Naive thymus-derived CD8-positive, alpha-beta T cell (primary cell): ENCODE measurements at places on chromosomes 6 and 20.

DNA sequence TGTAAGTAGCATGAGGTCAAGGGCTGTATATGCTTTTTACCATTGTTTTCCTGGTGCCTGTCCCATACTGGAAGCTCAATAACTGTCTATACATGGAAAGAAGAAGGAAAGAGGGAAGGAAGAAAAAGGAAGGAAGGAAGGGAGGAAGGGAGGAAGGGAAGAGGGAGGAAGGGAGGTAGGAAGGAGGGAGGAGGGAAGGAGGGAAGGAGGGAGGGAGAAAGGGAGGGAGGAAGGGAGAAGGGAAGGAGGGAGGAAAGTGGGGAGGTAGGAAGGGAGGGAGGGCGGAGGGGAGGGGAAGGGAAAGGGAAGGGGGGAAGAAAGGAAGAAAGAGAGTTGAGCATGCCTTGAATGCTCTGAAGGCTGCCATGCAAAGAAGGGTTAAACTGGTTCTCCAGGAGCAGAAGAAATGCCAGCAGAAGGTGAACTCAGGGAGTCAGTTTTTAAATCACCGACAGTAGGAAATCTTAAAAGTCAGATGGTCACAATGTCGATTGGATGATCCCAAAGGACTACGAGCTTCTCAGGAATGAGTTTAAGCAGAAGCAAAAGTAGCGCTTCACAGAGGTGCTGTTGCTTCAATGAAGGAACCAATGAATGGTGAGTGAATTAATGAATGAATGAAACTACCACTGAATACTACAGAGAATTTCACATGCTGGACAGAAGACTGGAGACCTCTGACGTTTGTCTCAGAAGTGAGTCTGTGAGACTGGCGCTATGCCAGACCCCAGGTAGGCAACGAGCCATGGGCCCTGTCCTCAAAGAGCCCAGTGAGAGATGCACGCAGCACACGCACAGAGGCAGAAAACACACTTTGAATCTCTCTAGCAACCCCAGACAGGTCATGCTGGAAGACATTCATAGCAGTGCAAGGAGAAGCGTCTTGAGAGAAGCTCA lies 117.6 kb downstream of the MRPL14 start:
- H3K27me3 ChIP-seq: peaks cover 12% of the 10 kb centered on the region
- H3K4me1 ChIP-seq: peaks cover 2% of the 10 kb centered on the region
- no peaks in the 10 kb centered on the region for H3K36me3 ChIP-seq
- no peak for DNase-seq

- H3K27me3 ChIP-seq: no peaks in the 10 kb centered on the region
- H3K4me1 ChIP-seq: peaks cover 47% of the 10 kb centered on the region
- peak overlapping the region; percentile 100 for H3K27ac ChIP-seq
- H3K36me3 ChIP-seq: peaks cover 53% of the 10 kb centered on the region
- peak overlapping the region; percentile 98 for H3K4me3 ChIP-seq
Measured at GRCh38 chr6:36594816-36595643, 868 bp downstream of the SRSF3 start.

- H3K27me3 ChIP-seq: peaks cover 11% of the 10 kb centered on the region
- H3K27ac ChIP-seq: no peak overlapping the region
- no peak for DNase-seq
Measured at GRCh38 chr6:1103021-1103420, 208.9 kb upstream of the FOXQ1 start.

DNA sequence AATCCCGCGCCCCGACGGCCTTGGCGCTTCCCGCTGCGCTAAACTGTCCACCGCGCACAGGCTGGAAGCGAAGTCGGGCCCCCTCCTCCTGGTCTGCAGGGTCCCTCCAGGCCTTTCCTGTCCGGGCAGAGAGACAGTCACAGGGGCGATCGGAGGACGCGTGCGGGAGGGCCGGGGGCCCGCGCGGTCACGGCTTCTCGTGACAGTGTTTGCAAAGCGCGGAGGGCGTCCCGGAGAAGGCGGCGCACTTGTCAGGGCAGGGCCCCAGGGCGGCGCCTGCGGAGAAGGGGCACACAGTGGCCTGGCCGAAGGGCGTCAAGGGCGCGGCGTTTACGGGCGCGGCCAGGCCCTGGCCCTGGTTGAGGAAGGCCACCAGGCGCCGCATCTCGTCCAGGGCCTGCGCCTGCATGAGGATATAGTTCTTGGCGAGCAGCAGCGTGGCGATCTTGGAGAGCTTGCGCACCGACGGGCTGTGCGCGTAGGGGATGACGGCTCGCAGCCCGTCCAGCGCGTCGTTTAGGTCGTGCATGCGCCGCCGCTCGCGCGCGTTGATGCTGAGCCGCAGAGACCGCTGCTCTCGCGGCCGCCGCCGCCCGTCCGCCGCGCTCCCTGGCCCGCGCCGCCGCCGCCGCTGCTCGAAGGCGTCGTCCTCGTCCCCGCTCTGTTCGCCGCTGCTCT lies 763 bp downstream of the BHLHE23 start:
- H3K27me3 ChIP-seq: peaks cover 23% of the 10 kb centered on the region
- no peak overlapping the region for H3K27ac ChIP-seq
- H3K36me3 ChIP-seq: no peaks in the 10 kb centered on the region
- peak overlapping the region; percentile 65 for H3K4me3 ChIP-seq
- H3K4me1 ChIP-seq: peaks cover 31% of the 10 kb centered on the region
- no peak for DNase-seq

DNA sequence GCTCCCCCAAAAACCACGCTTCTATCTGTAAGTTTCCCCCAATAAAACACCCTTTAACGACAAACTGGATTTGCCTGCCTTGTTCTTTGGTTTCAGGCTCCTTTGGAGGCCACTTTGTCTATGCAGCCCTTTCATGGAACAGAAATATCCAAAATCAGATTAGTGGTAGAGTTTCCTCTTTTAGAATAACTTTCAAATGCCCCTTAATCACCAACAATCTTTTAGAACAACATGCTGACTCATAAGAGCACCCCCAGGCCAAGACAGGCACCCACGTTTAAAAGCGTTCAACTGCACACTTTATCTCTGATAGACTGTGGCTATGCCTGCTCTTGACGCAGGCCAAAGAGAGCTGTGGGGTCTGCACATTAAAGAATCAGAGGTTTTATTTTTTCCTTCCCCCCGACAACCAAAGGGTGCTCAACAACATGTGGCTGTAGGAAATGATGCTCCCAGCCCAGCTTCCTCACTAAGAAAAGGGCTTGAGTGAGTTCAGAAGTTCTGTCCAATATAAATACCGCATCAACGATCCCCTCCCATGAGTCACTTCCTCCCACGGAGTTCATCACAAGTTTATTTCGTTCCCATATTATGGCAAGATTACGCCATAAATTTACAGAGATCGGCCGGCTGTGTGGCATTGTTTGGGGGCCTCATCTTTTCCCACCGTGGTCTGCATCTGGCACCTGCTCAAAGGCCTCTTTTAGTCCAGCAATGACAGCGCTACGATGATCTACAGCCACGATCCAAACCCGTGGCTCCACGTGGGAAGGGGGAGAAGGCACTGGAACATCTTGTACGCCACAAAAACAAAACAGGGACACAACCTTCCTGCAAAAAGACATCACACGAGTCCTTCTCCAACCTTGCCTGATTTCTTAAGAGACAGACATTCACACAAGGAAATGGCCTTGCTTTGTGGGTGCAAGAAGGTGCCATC lies 88.8 kb upstream of the NFATC2 start:
- H3K36me3 ChIP-seq: no peaks in the 10 kb centered on the region
- DNase-seq: no peak
- H3K27ac ChIP-seq: no peak overlapping the region
- H3K4me1 ChIP-seq: peaks cover 6% of the 10 kb centered on the region
- H3K27me3 ChIP-seq: peaks cover 28% of the 10 kb centered on the region

GRCh38 chr20:33787253-33787891 lies 23.8 kb upstream of the CHMP4B start:
- no peak for DNase-seq
- H3K36me3 ChIP-seq: peaks cover 1% of the 10 kb centered on the region
- H3K27ac ChIP-seq: no peak overlapping the region
- peaks cover 8% of the 10 kb centered on the region for H3K4me1 ChIP-seq

DNA sequence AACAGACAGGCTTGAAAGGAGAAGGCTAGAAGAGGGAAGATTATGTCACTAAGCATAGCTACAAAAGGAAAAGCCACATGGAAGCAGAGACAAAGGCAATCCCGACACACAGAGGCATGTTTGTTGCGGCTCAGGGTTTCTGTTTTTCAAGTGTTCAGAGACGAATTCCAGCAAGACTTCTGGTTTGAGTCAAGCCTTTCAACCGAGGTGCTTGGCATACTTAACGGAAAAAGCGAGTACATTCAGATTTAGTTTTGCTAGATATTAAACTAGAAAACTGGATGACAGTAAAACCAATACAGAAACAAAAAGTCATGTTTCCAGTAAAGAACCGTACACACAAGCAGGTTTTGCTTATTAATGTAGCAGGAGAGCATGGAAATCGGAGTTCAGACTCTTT lies 27.2 kb downstream of the MCUR1 start:
- no peak for DNase-seq
- H3K27ac ChIP-seq: no peak overlapping the region
- H3K36me3 ChIP-seq: peaks cover 12% of the 10 kb centered on the region
- H3K4me1 ChIP-seq: no peaks in the 10 kb centered on the region

DNA sequence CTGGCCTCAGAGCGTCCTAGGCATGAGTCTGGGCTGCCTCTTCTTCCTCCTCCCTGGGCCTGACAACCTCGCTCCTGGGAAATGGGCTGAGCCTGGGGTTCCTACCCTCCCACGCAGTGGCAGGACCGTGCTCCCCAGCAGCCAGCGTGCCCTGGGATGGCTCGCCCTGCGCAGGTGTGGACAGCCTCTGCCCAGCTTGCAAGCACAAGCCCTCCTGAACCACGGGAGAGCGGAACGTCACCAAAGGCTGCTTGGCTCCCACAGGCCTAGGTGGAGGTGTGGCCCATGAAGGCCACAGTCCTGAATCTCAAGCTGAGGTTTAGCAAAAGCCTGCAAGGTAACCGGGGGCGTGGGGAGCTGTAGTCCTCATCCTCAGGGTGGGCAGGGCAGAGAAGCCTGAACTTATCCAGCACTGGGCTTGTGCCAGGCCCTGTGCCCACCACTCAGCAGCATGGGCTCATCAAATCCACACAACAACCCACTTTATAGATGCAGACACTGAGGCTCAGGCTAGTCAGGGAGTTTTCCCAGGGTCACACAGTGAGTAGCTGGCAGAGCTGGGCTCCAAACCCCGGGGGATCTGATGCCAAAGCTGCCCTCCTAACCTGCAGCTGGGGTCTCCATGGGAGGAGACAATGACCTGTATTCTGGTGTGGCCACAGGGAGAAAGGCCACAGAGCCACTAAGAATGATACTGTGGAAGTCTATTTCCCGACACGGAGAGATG lies 25.3 kb downstream of the RBM38 start:
- no peaks in the 10 kb centered on the region for H3K27me3 ChIP-seq
- DNase-seq: no peak
- H3K27ac ChIP-seq: no peak overlapping the region
